ENCODE measurements at places on chromosomes 13 and 19.
A peak's percentile ranks its signal among the peaks of the same experiment; 100 is the strongest.

- no peak for DNase-seq
These were observed 404.9 kb downstream of the FGF14 start for GRCh38 chr13:101996954-101997353.

DNA sequence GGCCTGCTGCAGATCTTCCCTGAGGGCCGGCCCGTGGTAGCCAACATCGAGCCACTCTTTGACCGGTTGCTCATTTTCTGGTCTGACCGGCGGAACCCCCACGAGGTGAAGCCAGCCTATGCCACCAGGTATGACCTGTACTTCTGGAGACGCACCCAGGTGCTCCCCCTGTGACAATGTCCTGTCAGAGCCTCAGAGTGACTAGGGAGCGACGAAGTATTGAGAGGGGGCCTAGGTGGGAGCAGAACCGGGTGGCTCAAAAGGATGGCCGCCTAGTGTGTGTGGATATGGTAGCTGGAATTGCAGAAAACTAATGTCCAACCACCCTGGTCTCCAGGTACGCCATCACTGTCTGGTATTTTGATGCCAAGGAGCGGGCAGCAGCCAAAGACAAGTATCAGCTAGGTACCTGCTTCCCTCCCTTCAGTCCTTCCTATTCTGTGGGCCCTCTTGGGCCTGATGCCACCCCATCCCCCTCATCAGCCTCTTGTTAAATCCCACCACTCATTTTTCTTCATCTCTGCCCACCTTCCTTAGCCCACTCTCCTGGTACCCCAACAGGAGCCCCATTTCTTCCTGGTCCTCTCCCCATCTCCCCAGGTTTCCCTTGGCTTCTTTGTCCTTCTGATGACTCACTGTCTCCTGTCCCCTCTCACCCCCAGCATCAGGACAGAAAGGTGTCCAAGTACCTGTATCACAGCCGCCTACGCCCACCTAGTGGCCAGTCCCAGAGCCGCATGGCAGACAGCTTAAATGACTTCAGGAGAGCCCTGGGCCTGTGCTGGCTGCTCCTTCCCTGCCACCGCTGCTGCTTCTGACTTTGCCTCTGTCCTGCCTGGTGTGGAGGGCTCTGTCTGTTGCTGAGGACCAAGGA lies 8.4 kb downstream of the EGLN2 start:
- no peak for DNase-seq

GRCh38 chr13:37127691-37128241 lies 22.3 kb upstream of the CSNK1A1L start:
- DNase-seq = no peak

- DNase-seq = peak; percentile 73
These were observed 211.5 kb downstream of the URI1 start for GRCh38 chr19:30153326-30154210.

DNA sequence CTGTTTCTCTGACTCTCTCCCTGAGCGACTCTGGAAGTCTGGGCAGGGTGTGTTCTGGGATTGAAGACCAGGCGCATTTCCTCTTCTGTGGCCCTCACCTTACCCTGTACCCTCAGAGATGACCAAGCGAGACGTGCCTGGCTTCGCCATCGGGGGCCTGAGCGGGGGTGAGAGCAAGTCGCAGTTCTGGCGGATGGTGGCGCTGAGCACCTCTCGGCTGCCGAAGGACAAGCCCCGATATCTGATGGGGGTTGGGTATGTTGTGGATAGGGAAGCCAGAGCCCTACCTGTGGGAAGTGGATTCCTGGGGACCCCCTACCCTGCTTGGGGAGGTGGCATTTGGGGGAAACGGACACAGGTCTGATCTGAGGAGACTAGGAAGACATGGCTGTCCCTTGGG lies 5.8 kb upstream of the DNM2 start:
- DNase-seq = no peak

- no peak for DNase-seq
These were observed 20.2 kb downstream of the CACNG6 start for GRCh38 chr19:54011507-54012211.

- no peak for DNase-seq
These were observed 1.5 kb downstream of the PPP2R1A start for GRCh38 chr19:52191389-52191788.

- no peak for DNase-seq
These were observed 74.8 kb downstream of the SLC7A1 start for GRCh38 chr13:29520671-29521070.

DNA sequence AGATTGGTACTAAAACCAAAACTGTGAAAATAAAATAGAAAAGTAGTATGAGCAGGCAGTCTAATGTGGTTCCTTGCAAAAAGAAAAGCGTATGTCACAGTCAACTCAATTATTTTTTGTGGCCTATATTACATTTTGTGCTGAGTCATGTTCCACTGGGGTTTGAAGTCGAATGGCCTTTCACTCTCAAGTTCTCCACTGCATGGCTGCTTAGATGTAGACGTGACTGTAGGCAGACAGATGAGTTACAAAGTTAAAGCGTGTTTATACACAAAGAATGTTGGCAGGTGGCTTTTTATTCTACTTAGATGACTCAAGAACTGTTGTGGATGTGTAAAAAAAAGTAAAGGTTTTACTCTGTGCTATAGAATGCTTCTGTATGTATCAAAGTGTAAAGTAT lies 133.9 kb downstream of the SLITRK6 start:
- no peak for DNase-seq

- no peak for DNase-seq
These were observed 418.3 kb downstream of the DIAPH3 start for GRCh38 chr13:59745392-59745788.

GRCh38 chr19:45086480-45086879 lies 6.5 kb upstream of the PPP1R37 start:
- DNase-seq = no peak

GRCh38 chr19:48290771-48291488 lies 21.0 kb downstream of the ZNF114 start:
- peak; percentile 68 for DNase-seq

- DNase-seq = no peak
These were observed 314.2 kb downstream of the DLEU7 start for GRCh38 chr13:50529154-50529882.

GRCh38 chr13:106494936-106495335 lies 40.5 kb downstream of the EFNB2 start:
- no peak for DNase-seq

DNA sequence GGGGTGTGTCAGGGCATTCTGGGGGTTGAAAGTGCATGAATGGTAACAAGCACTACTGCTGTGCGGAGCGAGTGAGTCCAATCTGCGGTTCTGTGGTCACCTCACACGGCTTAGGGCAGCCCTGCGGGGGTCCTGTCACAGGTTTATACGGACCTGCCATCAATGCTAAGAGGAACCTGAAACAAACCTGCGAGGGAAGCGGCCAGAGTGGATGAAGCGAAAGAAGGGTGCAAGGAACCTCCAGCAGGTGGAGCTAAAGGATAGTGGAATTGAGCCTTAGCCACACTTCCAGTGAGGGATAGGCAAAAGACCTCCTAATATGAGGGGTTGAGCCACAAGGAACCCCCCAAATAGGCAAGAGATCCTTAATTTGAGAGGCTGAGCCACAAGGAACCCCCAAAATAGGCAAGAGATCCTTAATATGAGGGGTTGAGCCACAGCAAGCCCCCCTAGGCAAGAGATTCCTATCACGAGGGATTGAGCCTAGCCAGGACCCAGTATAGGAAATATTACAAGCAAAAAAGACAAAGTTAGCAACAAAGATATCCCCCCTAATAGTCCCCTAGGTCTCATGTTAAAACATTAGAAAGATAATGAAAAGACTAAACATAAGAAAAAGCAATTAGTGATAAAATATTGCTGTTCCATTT lies 6.3 kb upstream of the ZNF69 start:
- DNase-seq = peak; percentile 66

- DNase-seq = no peak
These were observed 486 bp downstream of the ZNF808 start for GRCh38 chr19:52527956-52528351.

DNA sequence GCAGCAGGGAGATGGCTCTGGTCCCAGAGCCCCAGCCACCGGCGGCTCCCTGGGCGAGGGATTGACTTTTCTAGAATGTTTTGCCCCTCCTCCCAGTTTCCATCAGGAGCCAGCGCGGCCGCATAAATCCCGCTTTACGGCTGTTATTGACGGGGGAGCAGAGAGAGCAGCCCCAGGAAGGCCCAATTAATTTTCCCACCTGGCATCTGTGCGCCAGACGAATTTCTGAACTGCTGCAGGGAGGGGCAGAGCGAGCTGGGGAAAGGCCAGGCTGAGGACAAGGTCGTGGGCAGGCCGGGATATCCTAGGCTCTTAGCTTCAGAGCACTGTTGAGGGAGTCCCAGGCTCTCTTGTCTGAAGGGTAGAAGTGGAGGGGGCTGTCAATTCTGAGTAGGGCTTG lies 24.7 kb downstream of the ZNRF4 start:
- no peak for DNase-seq

- peak; percentile 66 for DNase-seq
These were observed 4.6 kb downstream of the SAFB start for GRCh38 chr19:5627395-5627904.

- no peak for DNase-seq
These were observed 2.6 kb upstream of the WIZ start for GRCh38 chr19:15452111-15453047.

GRCh38 chr13:67763384-67763783 lies 533.2 kb upstream of the PCDH9 start:
- no peak for DNase-seq

DNA sequence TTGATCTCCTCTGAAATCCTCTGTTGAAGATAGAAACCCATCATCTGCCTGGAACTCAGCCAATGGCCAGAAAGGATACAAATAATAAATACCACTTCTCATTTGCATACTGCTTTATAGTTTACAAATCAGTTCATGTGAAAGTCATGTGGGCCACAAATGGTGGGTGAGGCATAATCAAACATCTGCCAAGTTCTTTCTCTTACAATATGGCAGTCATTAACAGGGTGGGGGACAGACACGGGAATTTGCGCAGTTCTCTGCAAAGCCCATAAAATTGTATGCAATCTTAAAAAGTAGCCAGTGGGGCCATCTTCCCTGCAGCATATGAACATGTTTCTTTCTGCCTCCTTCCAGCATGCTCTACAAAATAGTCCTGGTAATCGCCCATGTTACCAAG lies 59.6 kb downstream of the NUFIP1 start:
- DNase-seq = no peak

DNA sequence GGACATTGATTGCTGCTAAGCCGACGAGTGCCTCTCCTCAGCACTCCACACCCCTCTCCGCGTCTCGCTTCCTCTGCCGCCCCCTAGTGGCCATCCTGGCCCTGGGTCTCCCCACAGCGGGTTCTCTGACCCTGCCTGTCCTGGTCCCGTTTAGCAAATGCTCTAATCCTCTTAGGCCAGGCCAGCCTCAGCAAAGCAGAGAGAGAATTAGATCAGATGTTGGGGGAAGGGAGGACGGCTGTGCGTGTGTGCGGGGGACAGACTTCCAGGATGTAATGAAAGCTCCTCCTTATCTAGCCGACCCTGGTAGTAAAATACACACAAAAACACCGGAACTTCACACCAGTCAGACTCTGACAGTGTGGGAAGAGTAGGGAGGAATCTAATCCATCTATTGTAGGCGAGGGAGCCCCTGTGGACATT lies 4.5 kb downstream of the TPRX2 start:
- peak; percentile 89 for DNase-seq

- no peak for DNase-seq
These were observed 37.3 kb upstream of the TRPC4 start for GRCh38 chr13:37906880-37907279.

GRCh38 chr13:78102121-78102677 lies 183.6 kb upstream of the EDNRB start:
- peak; percentile 8 for DNase-seq

DNA sequence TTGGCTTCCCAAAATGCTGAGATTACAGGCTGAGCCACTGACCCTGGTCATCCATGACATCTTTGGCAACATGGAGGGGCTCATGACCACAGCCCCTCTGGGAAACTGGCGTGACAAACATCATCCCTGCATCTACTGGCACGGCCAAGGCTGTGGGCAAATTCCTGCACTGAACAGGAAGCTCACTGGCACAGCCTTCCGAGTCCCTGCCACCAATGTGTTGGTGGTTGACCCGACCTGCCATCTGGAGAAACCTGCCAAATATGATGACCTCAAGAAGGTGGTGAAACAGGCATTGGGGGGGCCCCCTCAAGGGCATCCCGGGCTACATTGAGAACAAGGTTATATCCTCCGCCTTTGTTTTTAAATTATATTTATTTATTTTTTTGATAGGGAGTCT lies 8.9 kb upstream of the ACP5 start:
- DNase-seq = no peak

GRCh38 chr13:78061806-78062205 lies 143.2 kb upstream of the EDNRB start:
- no peak for DNase-seq

- DNase-seq = no peak
These were observed 23.4 kb downstream of the ZNF560 start for GRCh38 chr19:9474975-9475374.

DNA sequence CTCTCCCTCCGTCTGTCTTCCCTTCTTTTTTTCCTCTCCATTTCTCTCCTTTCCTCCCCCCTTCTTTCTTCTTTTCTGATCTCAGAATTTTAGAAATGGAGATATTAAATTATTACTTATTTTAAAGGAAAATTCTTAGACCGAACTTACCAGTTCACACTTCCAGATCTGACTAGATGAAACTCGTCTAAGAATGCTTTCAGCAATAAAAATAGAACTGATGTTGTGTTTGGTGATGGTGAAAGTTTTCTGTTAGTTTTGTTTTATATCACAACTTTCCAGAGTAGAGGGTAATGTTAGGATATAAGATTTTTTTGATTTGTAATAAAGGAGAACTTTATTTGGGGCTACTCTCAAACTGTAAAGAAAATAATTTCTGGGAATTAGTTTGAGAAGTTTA lies 29.9 kb downstream of the UCHL3 start:
- DNase-seq = no peak

- no peak for DNase-seq
These were observed 109.1 kb downstream of the NALCN start for GRCh38 chr13:101307181-101307701.

DNA sequence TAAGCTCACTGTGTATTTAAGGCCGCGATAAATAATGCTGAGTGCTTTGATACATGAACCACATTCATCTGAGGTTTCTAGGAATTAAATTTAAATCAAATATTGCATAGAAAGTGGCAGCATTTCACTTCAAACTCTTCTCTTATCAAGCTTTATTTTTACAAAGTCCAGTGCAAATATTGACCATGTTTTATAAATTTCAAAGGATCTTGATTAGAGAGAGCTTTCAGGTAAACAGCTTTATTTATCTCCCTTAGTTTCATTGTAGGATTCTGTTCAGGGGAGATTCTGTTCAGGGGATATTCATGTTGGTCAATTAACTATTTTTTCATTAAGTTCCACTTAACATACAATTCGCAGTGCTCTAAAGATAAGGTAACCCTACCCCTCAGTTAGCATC lies 249.7 kb upstream of the IRS2 start:
- no peak for DNase-seq

DNA sequence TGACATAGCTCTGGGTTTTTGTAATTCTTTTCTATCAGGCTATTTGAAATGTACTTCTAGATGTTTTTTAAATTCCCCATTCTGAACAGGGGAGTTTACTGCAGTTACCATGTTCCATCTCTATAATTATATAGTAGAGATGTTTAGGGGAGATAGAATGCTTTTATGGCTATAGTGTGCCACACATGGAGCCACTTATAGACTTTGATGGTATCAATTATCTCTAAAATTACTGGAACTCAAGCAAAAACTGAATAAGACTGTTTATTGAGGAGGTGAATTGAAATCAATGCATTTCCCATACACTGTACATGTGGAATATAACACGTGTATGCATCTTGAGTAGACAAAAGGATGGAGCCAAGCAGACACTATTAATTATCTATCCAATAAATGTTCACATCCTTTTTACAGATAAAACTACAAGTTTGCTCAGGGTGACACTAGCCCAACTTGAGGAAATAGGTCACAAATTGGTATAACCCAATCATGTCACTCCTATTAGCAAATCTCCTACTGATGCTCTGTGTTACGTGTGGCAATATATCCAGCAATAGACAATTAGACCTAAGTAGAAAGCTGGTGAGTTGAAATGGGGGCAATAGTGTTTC lies 1882.6 kb downstream of the PCDH9 start:
- no peak for DNase-seq

All from GM10248 (cell line).